Central memory CD4-positive, alpha-beta T cell (primary cell): ENCODE measurements at places on chromosomes 7 and 10.

GRCh38 chr7:20021831-20022230 is 195.4 kb downstream of the MACC1 start:
- DNase-seq = no peak

DNA sequence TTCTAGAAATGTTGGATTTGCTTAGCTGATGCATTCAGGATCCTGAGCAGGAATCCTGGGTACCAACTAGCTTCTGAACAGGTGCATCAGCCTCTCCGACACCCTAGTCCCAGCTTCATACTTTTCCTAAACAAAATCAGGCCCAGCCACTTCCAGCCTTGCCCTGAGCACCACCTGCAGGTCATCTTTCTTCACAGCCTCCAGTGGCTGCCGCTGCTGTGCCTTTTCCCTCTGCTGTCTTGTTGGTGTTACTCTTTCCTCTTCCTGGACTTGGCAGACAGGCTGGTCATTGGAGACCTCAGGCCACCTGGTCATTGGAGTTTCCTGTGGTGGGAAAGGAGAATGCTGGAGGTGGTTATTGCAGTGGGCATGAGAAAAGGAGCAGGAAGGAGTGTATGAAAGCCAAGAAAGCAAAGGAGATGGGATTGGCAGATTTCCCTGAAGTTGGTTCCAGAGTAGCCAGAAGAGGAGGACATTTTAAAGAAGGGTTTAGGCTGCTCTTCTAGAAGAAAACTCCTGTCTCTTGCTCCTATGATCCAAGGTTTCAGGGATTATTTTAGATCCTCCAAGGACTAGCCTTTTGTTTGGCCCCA is 48.2 kb upstream of the NFKB2 start:
- no peak for DNase-seq

GRCh38 chr10:44578271-44578670 is 193.4 kb upstream of the CXCL12 start:
- DNase-seq = no peak

DNA sequence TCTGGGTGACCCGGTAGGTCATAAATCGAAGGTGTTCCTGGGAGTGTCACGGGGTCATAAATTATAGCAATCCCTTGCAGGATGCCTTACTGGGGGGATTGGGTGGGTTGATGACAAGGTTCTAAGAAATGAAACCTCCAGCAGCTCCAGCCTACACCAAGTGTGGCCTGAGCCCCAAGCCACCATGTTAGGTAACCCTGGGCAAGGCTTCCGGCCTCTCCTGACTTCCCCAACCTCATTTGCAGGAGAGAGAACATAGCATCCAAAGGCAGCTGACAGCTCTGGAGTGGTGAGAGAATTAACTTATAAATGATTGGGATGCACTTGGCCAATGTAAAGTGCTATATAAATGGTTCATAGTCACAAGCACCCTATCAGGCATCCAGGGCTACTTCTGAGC is 52.8 kb upstream of the TMEM273 start:
- DNase-seq = no peak

DNA sequence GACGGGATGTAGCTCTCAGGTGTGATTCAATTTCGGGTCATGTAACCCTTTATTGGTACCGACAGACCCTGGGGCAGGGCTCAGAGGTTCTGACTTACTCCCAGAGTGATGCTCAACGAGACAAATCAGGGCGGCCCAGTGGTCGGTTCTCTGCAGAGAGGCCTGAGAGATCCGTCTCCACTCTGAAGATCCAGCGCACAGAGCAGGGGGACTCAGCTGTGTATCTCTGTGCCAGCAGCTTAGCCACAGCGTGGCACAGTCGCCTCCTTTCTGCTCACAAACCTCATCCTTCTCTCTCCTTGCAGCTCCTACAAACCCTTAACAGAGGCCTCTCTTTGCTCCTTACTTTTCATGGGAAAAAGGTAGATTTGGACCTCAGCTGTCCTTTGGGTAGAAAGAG is 197.5 kb upstream of the PRSS58 start:
- no peak for DNase-seq

GRCh38 chr10:1374511-1375345 is 318.5 kb downstream of the WDR37 start:
- DNase-seq = no peak

DNA sequence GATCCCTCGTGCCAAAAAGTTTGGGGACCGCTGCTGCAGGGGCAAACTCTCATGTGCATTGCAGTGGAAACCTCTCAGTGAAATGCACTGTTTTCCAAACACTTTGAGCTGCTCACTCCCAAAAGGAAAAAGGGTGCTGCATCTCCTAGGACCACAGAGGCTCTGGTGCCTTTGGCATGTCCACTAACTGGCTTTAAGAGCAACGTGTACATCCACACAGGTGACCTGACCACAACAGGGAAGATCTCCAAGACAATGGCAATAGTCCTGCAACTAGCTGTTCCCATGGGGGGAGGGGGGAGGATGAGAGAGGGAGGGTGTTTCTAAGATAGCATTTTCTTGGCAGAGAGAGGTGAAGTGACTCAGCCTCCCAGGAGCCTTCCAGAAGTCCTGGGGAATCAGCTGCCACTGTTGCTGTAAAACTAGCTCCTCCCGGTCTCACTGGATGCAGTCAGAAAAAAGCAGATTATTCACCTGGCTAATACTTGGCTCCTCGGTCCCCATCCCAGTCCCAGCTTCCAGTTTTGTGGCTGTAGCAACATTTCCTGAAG is 181.7 kb downstream of the HECW1 start:
- DNase-seq = no peak

- no peak for DNase-seq
These were observed 82.2 kb upstream of the GPR22 start for GRCh38 chr7:107387573-107388219.

- DNase-seq = no peak
These were observed 91.5 kb upstream of the CUX1 start for GRCh38 chr7:101725921-101726320.

- no peak for DNase-seq
These were observed 122.1 kb downstream of the LRMDA start for GRCh38 chr10:75553550-75553949.

GRCh38 chr10:117740691-117741222 is 198.2 kb downstream of the EMX2 start:
- no peak for DNase-seq

DNA sequence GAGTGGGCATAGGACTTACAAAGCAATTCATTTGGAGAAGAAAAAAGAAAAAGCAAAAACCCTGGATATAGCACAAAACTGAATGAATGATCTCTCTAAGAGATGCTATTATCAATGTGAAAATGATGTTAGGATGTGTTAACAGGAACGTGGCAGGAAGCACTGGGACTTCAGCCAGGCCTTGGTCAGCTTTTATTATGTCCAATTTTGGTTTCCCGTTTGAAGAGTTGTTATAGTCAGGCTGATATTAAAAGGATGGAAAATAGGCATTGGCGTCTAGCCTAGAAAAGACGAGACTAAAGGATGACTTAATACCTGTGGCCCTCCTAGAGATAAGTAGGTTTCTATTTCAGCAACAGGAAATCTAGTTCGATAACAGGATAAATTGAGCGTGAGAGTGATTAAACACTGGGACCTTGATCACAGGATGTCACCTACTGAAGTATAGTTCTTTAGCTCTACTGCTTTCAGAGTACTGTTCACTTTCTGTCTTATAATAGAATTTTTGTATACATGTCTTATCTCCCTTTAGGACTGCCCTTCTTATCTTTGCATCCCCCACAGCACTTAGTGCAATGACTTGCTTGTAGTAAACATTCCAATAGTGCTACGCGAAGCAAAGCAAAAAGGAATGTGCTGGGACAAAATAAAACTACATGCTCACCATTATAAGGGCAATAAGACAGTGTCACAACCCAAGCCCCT is 99.8 kb upstream of the AGBL3 start:
- no peak for DNase-seq

DNA sequence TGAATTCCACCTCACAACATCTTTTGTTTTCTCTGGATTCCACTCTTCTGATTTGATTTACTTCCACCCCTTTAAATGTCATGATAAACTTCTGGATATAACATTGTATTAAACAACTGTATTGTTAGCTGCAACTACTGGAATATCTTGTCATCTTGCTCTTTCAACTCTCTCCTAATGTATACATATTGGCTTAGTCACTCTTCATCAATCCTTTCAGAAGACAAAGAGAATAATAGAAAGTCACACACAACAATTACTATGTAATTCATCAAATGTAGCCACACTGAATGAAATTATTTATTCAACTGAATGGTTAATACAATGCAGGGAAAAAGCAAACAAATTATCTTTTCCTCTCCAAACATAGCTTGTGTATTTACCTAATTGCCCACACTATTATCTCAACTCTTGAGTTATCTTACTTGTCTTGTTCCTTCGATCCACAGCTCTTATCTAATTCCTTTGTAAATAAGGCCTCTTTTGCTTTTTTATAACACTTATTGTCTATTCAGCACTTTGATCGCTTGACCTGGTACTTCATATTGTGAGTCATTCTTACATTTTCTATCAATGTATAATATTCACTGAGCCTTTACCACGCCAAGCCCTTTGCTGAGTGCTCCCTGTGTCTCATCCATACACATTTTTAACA is 16.7 kb downstream of the SEMA3A start:
- DNase-seq = no peak

GRCh38 chr10:79001082-79001885 is 67.5 kb upstream of the ZMIZ1 start:
- no peak for DNase-seq

- DNase-seq = no peak
These were observed 7.6 kb upstream of the UNCX start for GRCh38 chr7:1225030-1225429.

GRCh38 chr10:83769281-83769820 is 370.0 kb upstream of the GHITM start:
- DNase-seq = no peak

GRCh38 chr7:69996121-69996520 is 397.8 kb downstream of the AUTS2 start:
- no peak for DNase-seq

- DNase-seq = no peak
These were observed 404.3 kb upstream of the NPVF start for GRCh38 chr7:25632616-25633015.

GRCh38 chr10:125030567-125031197 is 88.8 kb downstream of the ZRANB1 start:
- DNase-seq = no peak

- DNase-seq = no peak
These were observed 109.4 kb downstream of the HIBADH start for GRCh38 chr7:27553273-27553672.

DNA sequence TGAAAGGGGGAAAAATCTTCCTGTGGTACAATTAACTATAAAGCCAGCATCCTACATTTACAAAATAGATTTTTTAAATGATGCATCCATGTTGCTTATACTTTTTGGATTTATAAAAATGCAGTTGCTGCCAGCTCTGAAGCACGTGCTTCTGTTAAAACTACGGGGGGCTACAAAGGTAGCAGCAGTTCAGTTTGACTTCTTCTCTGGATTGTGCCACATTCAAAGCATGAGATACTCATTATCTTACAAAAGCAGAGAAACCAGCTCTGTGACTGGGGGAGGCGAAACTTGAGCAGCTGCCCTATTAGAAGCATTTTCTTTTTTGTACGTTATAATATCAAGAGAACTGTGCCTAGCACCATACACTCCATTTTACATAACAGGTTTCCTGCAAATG is 31.1 kb downstream of the NEUROD6 start:
- DNase-seq = no peak

- no peak for DNase-seq
These were observed 411.6 kb downstream of the NEBL start for GRCh38 chr10:20485554-20485953.

DNA sequence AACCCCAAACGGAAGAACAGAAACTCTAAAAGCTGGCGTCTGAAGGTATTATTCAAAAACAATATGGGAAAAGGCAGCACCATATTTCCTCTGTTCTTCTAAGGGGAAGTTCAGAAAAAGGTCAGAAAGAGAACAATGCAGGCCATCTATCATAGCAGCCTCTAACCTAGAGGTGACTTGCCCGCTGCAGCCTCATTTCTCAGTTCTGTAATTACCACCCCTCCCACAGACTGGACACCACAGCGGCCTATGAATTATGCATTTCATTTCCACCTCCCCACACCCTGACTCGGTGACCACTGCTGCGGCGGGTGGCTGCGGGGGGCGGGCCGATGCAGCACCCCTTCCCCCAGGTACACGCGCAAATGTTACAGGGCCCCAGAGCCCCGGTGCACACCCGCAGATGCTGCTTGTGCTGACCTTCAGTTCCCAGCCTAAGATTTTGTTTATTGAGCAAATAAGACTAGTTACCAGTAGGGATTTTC is 125.5 kb downstream of the CLEC2L start:
- no peak for DNase-seq

- no peak for DNase-seq
These were observed 471.9 kb upstream of the PODXL start for GRCh38 chr7:132028144-132028920.

GRCh38 chr7:32379510-32380112 is 110.6 kb downstream of the LSM5 start:
- DNase-seq = no peak

- DNase-seq = no peak
These were observed 3.2 kb upstream of the EGR2 start for GRCh38 chr10:62819141-62819920.

DNA sequence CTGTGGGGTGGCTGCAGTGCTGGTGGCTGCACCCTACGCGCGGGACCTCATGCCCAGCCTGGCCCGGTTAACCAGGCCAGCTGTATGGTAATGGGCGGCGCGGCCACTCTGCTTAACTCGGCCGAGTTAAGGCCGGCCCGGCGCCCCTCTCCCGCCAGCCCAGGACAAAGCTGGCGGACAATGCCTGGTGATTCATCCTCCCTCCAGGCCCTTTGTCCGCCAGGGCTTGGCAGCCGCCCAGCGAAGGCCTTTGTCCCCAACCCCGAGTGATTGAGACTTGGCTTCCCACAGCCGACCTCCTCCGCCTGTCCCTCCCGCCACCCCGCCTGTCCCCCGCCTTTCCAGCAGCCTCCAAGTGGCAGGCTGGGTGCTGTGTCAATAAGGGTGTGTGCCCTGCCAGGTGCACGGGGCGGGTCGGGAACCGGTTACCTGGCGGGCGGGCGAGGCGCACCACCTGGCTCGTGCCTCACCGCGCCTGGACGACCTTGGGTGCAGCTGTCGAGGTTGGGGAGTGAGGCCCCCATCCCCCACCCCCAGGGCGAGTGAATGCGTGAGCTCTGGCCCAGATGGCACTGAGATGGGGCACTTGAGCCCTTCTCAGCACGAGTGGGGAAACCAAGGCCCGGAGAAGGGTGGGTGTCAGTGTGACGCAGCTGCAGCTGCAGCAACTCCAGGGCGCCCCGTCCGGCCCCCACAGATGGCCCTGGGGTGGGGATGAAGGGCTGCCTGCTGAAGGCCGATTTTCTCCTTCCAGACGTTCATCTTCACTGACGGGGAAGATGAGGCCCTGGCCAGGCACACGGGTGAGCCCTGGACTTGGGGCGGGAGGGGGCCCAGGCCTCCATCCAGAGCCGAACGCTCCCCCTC is 4.6 kb downstream of the LFNG start:
- DNase-seq = no peak
